Right cardiac atrium (tissue), 5 donors: ENCODE measurements at places on chromosomes 13 and 19.
A peak's percentile ranks its signal among the peaks of the same experiment; 100 is the strongest.

DNA sequence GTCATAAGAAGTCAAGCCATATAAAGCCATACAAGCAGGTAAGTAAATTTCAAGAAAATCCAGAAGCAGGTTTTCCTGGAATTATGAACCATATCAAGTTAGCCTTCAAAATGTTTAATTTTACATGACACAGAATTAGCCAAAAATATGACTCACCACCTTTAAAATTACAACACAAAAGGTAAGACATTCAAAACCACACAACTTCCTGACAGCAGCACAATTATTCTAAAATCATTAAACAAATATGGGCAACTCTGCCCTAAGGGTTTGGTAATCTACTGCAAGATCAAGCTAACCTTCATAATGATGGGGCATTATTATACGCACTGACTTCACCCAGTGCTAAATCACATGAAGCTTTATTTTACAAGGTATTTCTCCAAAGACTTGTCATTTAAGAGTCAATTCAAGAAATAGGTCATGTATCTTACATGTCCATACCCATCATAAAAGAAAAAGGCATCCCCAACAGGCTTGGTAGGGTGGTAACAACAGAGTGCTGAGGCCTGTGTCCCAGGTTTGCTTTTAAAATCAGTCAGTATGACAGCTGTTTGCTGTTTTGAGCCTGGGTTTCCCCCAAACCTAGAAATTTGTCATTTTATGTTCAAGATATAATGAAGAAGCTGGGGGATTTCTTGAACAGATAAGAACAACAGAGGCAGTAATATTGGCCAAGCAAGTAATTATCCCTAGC lies 15.2 kb downstream of the RCBTB1 start:
- DNase-seq: no peak

DNA sequence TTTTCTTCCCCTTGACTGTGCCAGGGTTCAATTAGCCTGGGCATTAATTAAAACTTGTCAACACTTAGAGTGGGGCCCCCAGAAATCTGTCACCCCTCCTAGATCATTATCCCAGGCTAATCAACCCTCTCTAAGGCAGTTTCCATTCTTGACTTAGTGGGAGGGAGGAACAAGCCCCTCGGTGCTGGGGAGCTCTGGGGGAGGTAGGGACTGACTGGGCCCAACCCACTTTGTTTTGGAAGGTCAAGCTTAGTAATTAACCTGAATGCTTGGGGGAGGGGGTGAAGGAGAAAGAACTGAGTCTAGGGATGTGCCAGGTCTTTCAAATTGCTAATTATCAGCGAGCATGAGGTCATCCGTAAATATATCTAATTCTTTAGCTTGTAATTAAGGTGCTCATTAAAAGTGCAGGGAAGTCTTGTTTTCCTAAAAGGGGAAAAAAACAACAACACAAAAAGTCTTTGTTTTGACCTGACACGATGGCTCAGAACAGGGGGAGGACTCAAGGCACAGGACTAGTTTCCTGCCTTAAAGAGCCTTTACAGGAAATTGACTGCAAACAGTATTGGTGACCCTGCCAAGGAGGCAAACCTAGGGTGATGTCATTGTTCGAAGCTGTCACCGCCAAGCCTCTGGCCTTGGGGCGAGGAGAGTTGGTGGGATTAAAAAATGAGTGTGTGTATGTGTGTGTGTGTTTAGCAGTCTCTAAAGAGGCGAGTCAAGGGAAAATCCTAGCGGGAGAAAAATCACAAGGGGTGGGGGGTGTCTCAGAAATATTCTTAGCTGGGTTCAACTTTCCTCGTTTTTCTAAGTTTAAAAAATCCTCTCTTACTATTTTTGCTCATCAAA lies 19.4 kb downstream of the ACTN4 start:
- DNase-seq: peak; percentile 68

- no peak for DNase-seq
Observed at GRCh38 chr13:37729876-37730275, 131.3 kb upstream of the POSTN start.

DNA sequence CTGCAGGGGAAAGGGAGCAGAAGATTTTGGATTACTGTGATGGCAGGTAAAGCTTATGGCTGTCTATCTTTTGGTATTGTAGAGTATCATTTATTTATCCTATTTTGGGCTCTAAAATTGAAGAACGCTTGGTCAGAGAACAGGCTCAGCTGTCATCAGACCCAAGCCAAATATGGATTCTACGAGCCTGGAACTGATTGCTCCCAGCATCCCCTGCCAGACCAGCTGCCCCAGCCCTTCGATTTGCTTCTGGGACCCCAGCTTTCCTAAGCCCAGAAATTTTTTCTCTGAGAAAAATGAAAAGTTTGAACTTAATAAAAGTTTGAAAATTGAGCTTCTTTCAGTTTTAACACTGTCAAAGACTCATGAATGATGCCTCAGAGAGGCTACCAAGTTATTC lies 472.8 kb downstream of the DACH1 start:
- DNase-seq: no peak

- DNase-seq: peak; percentile 24
Observed at GRCh38 chr13:94674609-94675348, 37.6 kb downstream of the SOX21 start.

GRCh38 chr13:101554420-101555125 lies 102.1 kb downstream of the ITGBL1 start:
- DNase-seq: no peak

GRCh38 chr19:41424335-41425173 lies 2.6 kb downstream of the B3GNT8 start:
- no peak for DNase-seq

- DNase-seq: peak; percentile 53
Observed at GRCh38 chr13:31444266-31444856, 244.6 kb downstream of the B3GLCT start.

- no peak for DNase-seq
Observed at GRCh38 chr19:47581605-47582319, 8.8 kb upstream of the ZNF541 start.

DNA sequence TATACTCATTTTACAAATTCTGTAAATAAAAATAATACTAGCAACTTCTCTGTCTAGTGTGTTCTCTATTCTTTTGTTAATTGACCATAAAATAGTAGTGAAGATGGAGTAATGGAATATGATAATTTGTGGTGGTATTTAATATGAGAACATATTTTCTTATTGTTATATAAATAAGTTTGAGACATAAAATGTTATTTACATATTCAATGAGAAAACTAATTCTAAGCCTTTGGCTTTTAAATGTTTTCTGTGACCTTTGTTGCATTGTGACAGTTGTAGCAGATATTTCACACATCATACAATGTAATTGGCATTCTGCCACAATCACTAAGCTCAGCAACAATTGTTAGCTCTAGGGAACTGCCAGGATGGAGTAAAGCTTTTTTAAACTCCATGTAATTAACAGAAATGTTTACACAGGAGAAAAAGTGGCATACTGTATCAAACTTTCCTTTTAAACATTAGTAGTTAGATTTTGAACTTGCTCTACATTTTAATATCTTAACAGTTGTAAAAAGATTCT lies 562.1 kb upstream of the PCDH9 start:
- no peak for DNase-seq

GRCh38 chr13:39321574-39321973 lies 281.4 kb downstream of the LHFPL6 start:
- peak; percentile 53 for DNase-seq

GRCh38 chr19:18282021-18282787 lies 782 bp upstream of the JUND start:
- peak; percentile 80 for DNase-seq

GRCh38 chr19:16825312-16826052 lies 3.7 kb upstream of the SIN3B start:
- DNase-seq: peak; percentile 66

- DNase-seq: no peak
Observed at GRCh38 chr13:109761695-109762094, 24.7 kb downstream of the IRS2 start.

- peak; percentile 73 for DNase-seq
Observed at GRCh38 chr19:39411081-39411831, 1.2 kb upstream of the PLEKHG2 start.

DNA sequence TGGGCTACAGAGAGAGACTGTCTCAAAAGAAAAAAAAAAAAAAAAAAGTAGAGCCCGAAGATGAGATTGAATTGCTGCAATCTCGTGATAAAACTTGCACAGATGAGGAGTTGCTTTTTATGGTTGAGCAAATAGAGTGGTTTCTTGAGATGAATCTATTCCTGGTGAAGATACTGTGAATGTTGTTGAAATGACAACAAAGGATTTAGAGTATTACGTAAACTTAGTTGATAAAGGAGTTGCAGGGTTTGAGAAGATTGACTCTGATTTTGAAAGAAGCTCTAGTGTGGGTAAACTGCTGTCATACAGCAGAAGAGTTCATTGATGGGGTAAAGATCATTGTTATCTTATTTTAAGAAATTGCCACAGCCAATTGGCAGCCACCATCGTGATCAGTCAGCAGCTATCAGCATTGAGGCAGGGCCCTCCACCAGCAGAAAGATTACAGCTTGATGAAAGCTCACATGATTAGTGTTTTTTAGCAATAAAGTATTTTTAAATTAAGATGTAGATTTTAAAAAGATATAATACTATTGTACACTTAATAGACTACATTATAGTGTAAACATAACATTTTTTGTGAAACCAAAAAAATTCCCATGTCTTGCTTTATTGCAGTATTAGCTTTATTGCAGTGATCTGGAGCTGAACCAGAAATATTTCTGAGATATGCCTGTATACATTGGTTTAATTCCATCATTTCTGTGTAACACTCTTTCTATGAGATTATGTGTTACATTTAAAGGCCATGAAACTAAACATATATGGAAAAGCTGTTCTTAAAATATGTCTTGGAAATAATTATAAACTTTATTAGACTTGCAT lies 43.1 kb downstream of the ZMYM2 start:
- DNase-seq: no peak

- DNase-seq: no peak
Observed at GRCh38 chr19:13827656-13828055, 32.4 kb downstream of the ZSWIM4 start.
